ENCODE measurements at places on chromosomes 7 and 10.

GRCh38 chr10:49615721-49616120 lies 1.9 kb downstream of the CHAT start:
- DNase-seq = no peak

- no peak for DNase-seq
Observed at GRCh38 chr10:117921421-117921820, 125.3 kb downstream of the RAB11FIP2 start.

DNA sequence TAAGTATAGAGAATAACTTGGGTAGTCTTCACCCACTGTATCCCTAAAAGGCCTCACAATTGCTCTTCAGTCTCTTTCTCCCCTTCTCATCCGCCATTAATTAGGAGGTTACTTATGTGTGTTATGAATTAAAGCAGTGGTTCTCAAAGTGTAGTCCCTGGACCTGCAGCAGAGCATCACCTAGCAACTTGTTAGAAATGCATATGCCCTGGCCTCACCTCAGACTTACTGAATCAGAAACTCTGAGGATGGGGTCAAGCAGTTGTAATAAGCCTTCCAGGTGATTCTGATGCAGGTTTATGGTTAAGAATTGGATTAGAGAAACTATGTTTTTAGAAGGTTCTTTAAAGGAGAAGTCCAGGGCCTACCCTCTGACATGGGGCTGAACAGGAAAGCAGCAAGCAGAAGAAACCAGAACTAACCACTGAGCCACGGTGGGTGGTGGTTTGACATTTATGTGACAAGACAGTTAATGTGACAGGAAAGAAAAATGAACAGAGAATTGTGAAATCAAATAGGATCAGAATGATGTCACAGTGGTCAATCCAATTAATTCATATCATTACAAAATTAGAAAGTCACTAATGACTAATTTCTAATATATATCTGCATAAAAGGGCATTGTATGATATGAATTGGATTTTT lies 37.6 kb downstream of the ENTPD1 start:
- no peak for DNase-seq

- DNase-seq = no peak
Observed at GRCh38 chr10:106949680-106950478, 214.6 kb downstream of the SORCS1 start.

GRCh38 chr7:1560620-1561031 lies 4.6 kb upstream of the TMEM184A start:
- no peak for DNase-seq

DNA sequence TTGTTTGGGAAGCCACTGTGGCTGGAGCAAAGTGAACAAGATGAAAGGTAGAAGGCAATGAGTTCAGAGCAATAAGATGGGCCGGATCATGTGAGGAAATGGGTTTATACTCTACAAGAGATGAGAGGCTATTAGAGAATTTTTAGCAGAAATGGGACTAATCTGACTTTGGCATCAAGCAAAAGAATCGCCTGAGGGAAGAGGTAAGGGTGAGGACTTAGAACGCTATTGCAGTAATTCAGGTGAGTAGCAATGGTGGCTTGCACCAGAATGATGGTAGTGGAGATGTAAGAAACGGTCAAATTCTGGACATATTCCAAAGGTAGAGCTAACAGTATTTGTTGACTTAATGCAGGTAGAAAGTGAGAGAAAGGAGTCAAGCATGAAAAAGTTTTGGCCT lies 29.5 kb upstream of the AKAP9 start:
- no peak for DNase-seq

DNA sequence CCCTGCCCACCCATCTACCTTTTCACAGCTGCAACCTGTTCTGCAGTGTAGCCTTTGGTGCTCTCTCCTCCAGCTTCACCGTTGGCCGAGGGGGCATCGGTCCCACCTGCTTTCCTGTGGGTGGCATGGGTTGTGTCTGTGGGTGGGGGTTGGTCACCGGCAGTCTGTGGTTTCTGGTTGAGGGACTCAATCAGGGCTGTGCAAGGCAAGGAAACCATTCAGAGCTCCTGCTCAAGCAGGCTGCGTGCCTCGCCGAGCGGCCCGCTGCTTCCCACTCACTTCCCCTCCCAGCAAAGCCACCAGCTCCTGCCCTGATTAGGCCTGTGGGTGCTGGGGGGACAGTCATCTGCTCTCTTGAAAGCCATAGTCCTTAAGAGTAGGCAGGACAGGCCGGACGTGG lies 9.8 kb downstream of the DNAJB12 start:
- DNase-seq = no peak

- no peak for DNase-seq
Observed at GRCh38 chr10:98138031-98138430, 3.6 kb downstream of the R3HCC1L start.

DNA sequence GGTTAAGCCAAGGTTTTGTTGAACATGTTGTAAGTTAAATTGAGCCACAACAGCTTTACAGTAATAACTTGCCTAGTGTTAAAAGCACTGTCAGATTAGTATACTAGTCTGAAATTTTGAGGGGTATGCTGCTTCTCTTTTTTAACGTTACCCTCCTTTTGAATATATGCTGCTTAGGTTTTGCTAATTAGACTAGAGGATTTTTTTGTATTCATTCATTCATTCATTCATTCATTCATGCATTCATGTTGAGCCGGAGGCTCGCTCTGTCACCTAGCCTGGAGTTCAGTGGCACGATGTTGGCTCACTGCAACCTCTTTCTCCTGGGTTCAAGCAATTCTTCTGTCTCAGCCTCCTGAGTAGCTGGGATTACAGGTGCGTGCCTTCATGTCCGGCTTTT lies 24.7 kb downstream of the DNAJB6 start:
- DNase-seq = no peak

GRCh38 chr7:121337398-121337797 lies 8.6 kb downstream of the WNT16 start:
- DNase-seq = no peak

DNA sequence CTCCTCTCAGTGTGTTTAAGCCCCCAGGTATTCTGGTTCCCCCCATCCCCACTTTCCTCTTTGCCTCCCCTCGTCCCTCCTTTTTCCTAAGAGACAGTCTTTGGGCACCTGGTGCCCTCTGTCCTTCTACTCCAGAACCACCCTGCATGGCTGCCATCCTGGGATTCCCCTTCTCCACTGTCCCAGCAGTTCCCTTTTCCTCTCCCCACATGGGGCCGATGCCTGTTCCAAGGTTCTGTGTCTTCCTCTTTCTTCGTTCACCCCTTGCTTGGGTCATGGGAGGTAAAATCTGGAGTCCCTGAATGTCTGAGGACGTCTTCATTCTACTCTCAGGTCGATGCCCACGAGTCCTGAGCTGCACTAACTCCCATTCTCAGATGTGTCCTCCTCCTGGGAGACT lies 120.8 kb downstream of the TAX1BP1 start:
- no peak for DNase-seq

DNA sequence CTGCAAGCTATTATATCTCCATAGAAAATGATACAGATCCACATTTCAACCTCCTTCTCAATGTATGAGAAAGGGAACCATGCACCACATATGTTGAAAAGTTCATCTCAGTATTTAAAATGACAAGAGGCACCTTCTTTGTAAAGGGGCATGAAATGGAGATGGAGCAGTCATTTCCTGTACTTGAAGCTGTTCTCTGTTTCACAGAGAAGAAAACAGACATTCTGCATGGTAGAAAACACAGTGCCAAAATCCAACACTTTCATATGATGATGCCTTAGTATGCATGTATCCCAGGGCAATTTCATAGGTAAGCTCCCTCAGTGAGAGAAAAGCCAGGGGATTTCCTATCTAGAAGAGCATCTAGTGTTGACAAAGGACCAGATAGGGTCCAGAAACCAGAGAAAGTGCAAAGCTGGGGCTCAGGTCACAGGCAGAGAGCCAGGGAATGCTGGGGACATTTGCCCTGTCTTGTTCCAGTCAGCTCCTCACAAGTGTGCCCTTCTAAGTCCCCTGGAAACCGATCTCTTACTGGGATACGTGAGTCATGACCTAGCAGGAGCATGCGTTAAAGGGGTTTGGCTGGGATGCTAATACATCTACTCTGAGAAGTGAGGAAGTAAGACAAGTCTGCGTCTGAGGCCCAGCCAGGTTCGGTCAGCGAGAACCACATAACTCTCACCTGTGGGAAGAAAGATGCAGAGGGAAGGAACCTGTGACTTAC lies 118.7 kb downstream of the ICA1 start:
- DNase-seq = no peak

GRCh38 chr7:143177374-143178119 lies 5.7 kb upstream of the TAS2R39 start:
- DNase-seq = no peak

DNA sequence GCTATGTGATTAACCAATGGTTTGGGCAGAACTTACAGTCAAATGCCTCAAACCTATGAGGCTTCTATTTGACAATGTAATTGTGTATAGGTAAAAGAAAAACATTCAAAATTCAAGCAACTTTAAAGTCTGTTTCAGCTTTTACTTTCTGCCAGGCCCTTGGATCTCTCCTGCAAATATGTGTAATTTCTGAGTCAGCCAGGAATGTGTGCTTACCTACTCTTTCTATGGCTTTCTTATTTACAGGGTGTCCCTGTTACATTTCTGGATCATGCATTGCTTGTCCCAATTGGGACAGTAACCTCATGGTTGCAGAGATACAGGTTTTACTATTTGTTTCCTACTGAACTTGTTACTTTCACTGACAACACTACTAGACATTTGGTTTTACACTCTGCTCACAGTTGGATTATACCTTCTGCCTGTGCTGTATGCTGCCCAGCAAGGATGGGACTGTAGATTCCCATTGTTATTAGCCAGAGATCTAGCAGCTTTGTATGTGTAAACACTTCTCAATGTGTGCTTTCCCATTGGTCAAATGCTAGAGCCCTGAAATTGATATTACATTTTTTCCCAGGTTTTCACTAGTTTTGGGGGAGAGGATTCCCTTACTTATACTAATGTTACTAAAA lies 355.3 kb downstream of the ARL4A start:
- no peak for DNase-seq

DNA sequence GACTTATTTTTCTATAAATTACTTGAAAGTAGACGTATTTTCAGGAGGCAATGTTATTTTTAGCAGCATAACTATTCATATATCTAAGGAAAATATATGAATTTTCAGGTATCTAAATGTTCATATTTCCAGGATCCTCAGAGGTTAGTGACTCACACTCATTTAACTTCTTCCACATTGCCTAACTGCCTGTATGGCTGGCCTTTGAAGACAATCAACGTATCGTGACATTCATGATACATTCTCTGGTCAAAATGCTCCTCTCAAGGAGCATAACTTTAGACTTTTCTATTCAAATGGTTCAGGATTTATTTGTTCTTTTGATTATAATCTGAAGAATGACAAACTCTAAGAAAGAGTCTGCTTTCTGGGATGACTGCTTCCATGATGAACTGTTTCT lies 89.3 kb downstream of the SEMA3C start:
- no peak for DNase-seq

DNA sequence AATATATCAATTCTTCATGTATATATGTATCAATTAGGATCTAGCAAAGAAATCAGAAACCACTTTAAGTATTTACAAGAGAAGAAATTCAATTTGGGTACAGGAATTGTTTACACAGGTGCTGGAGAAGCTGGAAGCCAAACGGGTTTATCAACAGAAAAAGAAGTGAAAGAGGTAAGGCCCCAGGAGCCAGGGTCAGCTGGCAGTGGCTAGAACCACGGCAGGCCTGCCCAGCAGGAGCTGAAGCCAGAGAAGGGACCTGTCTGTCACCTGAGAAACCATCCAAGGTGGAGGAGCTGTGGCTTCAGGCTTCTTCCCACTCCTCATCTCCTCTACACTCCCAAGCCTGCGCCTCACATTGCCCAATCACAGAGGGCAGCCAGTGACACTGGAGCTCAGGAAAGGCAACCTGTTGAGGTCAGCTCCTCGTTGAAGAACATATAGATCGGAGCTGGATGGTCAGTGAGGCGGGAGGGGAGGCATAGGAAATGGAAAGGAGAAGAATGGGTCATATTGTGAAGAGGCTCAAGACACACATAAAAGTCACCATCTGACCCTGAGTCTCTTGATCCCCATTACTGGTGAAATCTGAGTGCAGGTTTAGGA lies 182.6 kb downstream of the REEP3 start:
- no peak for DNase-seq

GRCh38 chr7:43217055-43217454 lies 104.6 kb downstream of the HECW1 start:
- DNase-seq = no peak

- DNase-seq = no peak
Observed at GRCh38 chr10:13053794-13054462, 46.0 kb upstream of the OPTN start.

GRCh38 chr7:572416-573268 lies 53.0 kb upstream of the PDGFA start:
- no peak for DNase-seq

DNA sequence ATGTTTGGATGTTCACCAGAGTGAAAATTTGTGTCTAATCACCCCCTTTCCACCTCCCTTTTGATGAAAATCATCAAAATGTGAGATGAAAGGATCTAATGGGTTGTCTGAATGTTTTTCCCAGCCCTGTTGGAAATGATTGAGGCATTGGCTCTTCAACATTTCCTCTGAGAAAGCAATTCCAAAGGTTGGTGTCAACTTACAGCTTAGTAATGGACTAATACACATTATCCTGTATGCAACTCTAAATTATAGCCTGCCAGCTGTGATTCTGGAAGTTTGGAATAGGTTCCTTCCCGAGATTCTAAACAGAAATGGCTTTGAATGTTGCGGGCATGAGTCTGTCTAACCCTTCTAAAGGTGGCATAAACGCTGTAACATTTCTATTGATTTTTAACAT lies 152.9 kb downstream of the DYNC1I1 start:
- no peak for DNase-seq

DNA sequence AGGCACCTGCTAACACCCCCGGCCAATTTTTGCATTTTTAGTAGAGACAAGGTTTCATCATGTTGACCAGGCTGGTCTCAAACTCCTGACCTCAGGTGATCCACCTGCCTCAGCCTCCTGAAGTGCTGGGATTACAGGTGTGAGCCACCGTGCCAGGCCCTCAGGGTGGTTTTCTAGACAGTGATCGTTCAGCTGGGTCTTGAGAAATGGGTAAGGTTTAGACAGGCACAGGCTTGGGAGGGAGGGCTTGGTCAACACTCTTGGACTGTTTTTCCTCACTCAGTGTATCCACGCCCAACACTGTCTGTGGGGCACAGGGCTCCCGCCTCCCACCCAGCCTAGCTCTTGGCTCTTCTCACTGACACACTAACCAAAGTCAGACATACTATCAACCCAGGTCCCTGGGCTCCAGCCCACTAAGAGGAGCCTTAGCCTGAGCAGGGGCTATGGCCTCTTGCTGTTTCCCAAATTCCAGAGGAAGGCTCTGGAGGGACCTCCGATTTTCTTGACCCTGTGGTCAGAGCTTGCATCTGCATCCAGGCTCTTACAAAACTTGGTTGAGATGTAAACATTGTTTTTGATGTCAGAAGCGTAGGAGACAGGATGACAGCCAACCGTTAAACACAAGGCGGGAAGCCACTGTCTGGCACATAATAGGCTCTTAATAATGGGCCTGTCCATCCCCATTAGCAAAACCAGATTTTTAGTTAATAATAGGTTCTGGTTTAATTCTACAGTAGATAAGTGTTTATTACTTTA lies 143.9 kb downstream of the PRKAG2 start:
- no peak for DNase-seq

GRCh38 chr7:134622303-134622995 lies 24.2 kb upstream of the BPGM start:
- no peak for DNase-seq

All from urothelium cell line (cell line).